Esophagus muscularis mucosa (tissue), 4 donors: ENCODE measurements at places on chromosomes 5 and 9.
A peak's percentile ranks its signal among the peaks of the same experiment; 100 is the strongest.

DNA sequence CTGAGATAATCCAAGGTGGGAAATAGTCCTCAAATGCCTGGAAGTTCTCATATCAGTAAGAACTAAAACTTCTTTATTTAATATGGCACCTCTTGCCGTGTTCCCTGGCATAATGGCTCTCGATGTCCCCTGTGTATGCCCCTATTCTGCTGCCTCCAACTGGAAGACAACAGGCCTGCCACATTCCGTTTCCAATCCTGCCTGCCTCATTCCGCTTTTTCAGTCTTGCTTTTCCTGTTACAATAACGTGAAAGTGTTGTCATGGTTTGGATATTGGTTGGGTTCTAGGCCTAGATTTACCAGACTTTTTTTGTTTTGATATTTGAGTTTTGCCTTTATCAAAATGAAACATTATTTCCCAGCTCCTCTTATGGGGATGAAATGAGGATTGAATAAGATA lies 98.2 kb downstream of the FOCAD start:
- H3K27ac ChIP-seq, result no peak overlapping the region
- H3K4me3 ChIP-seq, result no peak overlapping the region
- H3K4me1 ChIP-seq, result no peaks in the 10 kb centered on the region

- no peaks in the 10 kb centered on the region for H3K27me3 ChIP-seq
- no peaks in the 10 kb centered on the region for H3K36me3 ChIP-seq
- H3K4me1 ChIP-seq, result no peaks in the 10 kb centered on the region
- H3K4me3 ChIP-seq, result no peak overlapping the region
- no peak for DNase-seq
These were observed 276.2 kb downstream of the HSPA4 start for GRCh38 chr5:133327946-133328401.

- no peak for DNase-seq
- H3K4me1 ChIP-seq, result peaks cover 15% of the 10 kb centered on the region
- no peaks in the 10 kb centered on the region for H3K36me3 ChIP-seq
- no peaks in the 10 kb centered on the region for H3K27me3 ChIP-seq
- H3K27ac ChIP-seq, result no peak overlapping the region
These were observed 1.6 kb upstream of the ARAP3 start for GRCh38 chr5:141683596-141684141.

GRCh38 chr5:116563736-116564308 lies 10.8 kb downstream of the SEMA6A start:
- H3K27ac ChIP-seq, result no peak overlapping the region
- no peak overlapping the region for H3K4me3 ChIP-seq
- H3K4me1 ChIP-seq, result no peaks in the 10 kb centered on the region
- no peaks in the 10 kb centered on the region for H3K36me3 ChIP-seq

- H3K27me3 ChIP-seq, result peaks cover 7% of the 10 kb centered on the region
- no peak overlapping the region for H3K4me3 ChIP-seq
- no peak overlapping the region for H3K27ac ChIP-seq
- H3K36me3 ChIP-seq, result no peaks in the 10 kb centered on the region
- H3K4me1 ChIP-seq, result no peaks in the 10 kb centered on the region
- no peak for DNase-seq
These were observed 607.4 kb downstream of the KIF4B start for GRCh38 chr5:155620821-155621410.

GRCh38 chr5:37606148-37606547 lies 227.0 kb downstream of the WDR70 start:
- no peak overlapping the region for H3K4me3 ChIP-seq
- H3K27ac ChIP-seq, result no peak overlapping the region
- DNase-seq, result no peak
- no peaks in the 10 kb centered on the region for H3K36me3 ChIP-seq
- peaks cover 6% of the 10 kb centered on the region for H3K4me1 ChIP-seq

GRCh38 chr5:16518606-16519005 lies 53.0 kb upstream of the ZNF622 start:
- H3K4me1 ChIP-seq, result no peaks in the 10 kb centered on the region
- no peaks in the 10 kb centered on the region for H3K27me3 ChIP-seq
- H3K4me3 ChIP-seq, result no peak overlapping the region
- H3K27ac ChIP-seq, result no peak overlapping the region
- no peak for DNase-seq

- peak overlapping the region; percentile 97 for H3K27ac ChIP-seq
- DNase-seq, result no peak
- H3K27me3 ChIP-seq, result no peaks in the 10 kb centered on the region
- H3K4me3 ChIP-seq, result peak overlapping the region; percentile 86
- peaks cover 23% of the 10 kb centered on the region for H3K4me1 ChIP-seq
These were observed 1.1 kb upstream of the MAN2A1 start for GRCh38 chr5:109688630-109688969.

DNA sequence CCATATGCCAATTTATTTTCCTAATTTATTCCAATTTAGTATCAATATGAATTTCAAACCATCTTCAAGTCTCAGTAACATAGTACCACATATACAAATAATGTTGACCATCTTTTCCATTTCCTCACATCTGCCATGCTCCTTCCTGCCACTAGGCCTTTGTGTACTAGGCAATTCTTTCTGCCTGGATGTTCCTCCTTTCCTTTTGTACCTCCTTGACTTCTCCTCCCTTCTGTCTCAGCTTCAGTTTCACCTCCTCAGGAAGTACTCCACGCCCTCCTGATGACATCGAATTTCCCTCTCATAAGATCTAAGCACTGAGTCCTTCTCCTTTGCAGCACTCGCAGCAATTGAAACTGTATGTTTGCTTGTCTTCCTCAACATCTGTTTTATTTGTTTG lies 53.9 kb downstream of the MEF2C start:
- no peaks in the 10 kb centered on the region for H3K27me3 ChIP-seq
- no peak overlapping the region for H3K4me3 ChIP-seq
- no peak for DNase-seq
- peaks cover 67% of the 10 kb centered on the region for H3K4me1 ChIP-seq

DNA sequence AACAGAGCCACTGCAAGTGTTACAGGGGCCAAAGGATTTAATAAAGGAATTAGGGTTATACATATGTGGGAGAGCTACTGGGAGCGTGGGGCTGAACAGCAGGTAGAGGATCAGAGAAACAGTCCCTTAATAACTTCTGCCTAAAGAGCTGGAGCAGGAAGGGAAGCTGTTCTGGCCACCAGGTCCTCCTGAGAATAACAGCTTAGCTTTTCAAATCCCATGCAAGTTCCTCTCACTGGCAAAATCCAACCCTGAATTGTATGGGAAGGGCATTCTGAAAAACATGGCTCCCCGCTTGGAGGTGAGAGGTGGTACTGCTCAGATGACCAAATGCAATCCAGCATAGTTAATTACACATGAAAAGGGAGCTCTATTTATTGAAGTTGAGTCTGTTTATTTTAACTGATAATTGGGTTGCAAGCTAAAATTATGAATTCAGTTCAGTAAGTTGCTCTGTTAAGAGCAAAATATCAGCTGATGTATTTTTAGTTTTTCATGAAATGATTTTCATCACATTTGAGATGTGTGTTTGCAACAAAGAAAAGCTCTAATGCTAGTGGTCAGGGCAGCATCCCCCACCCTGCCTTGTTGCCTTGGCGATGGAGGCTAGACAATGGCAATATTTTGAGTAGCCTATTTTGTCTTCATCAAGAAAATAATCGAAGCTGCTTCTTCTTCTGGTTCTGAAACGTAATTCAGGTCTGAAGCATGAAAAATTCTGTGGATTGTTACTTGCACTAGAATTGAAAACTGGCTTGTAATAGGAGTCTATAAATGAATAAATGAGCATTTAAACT lies 58.4 kb upstream of the SH3GL2 start:
- no peak overlapping the region for H3K4me3 ChIP-seq
- peaks cover 13% of the 10 kb centered on the region for H3K4me1 ChIP-seq
- no peaks in the 10 kb centered on the region for H3K36me3 ChIP-seq
- no peaks in the 10 kb centered on the region for H3K27me3 ChIP-seq
- no peak overlapping the region for H3K27ac ChIP-seq
- DNase-seq, result peak; percentile 87

GRCh38 chr5:140611020-140611521 lies 21.9 kb downstream of the CD14 start:
- H3K36me3 ChIP-seq, result no peaks in the 10 kb centered on the region
- H3K4me3 ChIP-seq, result no peak overlapping the region
- H3K27ac ChIP-seq, result peak overlapping the region; percentile 41
- no peak for DNase-seq

DNA sequence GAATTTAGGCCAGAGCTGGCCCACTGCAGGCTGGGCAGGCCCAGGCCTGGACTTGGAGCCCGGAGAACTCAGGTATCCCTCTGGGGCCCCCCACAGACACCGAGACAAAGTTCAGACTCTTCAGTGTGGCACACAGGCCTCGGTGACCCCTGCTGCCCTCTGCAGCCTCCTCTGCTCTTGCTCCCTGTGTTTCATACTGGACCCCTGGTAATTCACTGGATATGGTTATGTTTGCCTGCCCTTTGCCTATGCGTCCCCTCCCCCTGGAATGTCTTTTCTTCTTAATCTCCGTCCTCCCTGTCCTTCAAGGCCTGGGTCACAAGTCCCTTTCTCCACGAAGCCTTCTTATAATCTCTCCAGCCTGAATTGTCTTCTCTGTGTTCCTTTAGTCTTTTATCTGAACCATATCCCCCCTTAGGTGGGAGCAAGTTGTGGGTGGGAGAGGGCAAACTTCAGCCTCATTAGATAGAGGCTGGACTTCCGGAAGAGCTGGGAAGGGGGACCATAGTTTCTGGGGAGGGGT lies 30.1 kb downstream of the GSN start:
- peak overlapping the region; percentile 93 for H3K27ac ChIP-seq
- peaks cover 79% of the 10 kb centered on the region for H3K4me1 ChIP-seq
- DNase-seq, result no peak
- peaks cover 19% of the 10 kb centered on the region for H3K36me3 ChIP-seq

DNA sequence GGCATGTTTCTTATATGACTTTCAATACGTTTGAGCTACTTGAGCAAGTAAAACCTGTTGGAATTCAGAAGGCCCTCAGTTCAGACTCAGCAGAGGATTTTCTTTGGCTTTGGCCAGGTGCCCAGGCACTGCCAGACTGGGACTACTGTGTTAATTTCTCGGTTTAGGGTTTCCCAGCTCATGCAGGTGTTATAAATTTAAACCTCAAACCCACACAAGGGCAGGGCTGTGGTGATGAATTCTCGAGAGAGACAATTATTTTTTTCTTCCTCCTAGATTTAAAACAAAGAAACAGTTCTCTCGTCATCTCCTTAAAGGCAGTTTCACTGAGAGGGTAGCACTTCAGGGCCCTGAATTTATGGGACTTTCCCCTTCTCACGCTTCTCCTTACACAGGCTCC lies 406.0 kb upstream of the PIK3R1 start:
- H3K4me1 ChIP-seq, result peaks cover 15% of the 10 kb centered on the region
- no peaks in the 10 kb centered on the region for H3K36me3 ChIP-seq
- no peak overlapping the region for H3K27ac ChIP-seq
- H3K27me3 ChIP-seq, result no peaks in the 10 kb centered on the region

GRCh38 chr9:20610591-20610990 lies 11.7 kb downstream of the MLLT3 start:
- no peaks in the 10 kb centered on the region for H3K27me3 ChIP-seq
- H3K4me1 ChIP-seq, result peaks cover 51% of the 10 kb centered on the region
- H3K36me3 ChIP-seq, result no peaks in the 10 kb centered on the region
- H3K27ac ChIP-seq, result peak overlapping the region; percentile 16
- no peak overlapping the region for H3K4me3 ChIP-seq
- DNase-seq, result no peak

- no peak overlapping the region for H3K27ac ChIP-seq
- no peak overlapping the region for H3K4me3 ChIP-seq
- DNase-seq, result no peak
- H3K27me3 ChIP-seq, result no peaks in the 10 kb centered on the region
- peaks cover 24% of the 10 kb centered on the region for H3K4me1 ChIP-seq
- no peaks in the 10 kb centered on the region for H3K36me3 ChIP-seq
These were observed 38.3 kb downstream of the GDNF start for GRCh38 chr5:37801521-37801920.

DNA sequence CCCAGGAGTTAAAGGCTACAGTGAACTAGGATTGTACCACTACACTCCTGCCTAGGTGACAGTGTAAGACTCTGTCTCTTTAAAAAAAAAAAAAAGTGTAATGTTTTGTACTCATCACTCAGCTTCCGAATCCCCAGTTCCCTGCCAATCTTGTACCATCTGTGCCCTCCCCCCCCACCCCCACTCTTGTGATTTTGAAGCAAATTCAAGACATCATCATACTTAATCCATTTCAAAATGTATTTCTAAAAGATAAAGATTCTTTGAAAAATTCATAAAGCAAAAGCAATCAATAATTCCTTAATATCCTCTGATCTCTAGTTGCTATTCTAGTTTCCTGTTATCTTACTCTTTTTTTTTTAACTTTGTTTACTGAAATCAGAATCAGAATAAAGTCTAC lies 34.9 kb upstream of the HMCN2 start:
- H3K4me1 ChIP-seq, result peaks cover 9% of the 10 kb centered on the region
- no peaks in the 10 kb centered on the region for H3K36me3 ChIP-seq
- no peak overlapping the region for H3K4me3 ChIP-seq

- no peaks in the 10 kb centered on the region for H3K4me1 ChIP-seq
- H3K36me3 ChIP-seq, result no peaks in the 10 kb centered on the region
- no peak overlapping the region for H3K4me3 ChIP-seq
- H3K27ac ChIP-seq, result no peak overlapping the region
- no peaks in the 10 kb centered on the region for H3K27me3 ChIP-seq
- DNase-seq, result peak; percentile 80
These were observed 283.2 kb downstream of the SH3GL2 start for GRCh38 chr9:17862101-17862500.

DNA sequence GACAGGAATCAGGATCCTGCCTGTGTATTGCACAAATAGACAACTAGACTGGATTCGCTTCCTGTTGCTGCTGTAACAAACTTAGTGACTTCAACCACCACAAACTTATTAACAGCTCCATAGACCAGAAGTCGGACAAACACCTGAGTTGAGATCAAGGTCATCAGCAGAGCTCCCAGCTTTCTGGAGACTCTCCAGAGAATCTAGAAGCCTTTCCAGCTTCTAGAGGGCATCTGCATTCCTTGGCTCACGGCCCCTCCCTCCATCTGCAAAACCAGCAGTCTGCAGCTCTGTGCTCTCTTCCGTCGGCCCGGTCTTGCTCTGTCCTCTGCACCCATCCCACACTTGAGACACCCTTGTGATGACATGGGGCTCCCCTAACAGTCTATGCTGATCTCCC lies 99.1 kb downstream of the KCNT1 start:
- H3K27ac ChIP-seq, result no peak overlapping the region
- no peaks in the 10 kb centered on the region for H3K27me3 ChIP-seq
- H3K4me3 ChIP-seq, result no peak overlapping the region

- no peak overlapping the region for H3K27ac ChIP-seq
- no peak for DNase-seq
- H3K27me3 ChIP-seq, result peaks cover 7% of the 10 kb centered on the region
- H3K36me3 ChIP-seq, result no peaks in the 10 kb centered on the region
These were observed 33.3 kb downstream of the MORN5 start for GRCh38 chr9:122192914-122193525.

GRCh38 chr5:162888268-162888667 lies 549.1 kb upstream of the CCNG1 start:
- no peaks in the 10 kb centered on the region for H3K4me1 ChIP-seq
- no peak overlapping the region for H3K27ac ChIP-seq
- no peak overlapping the region for H3K4me3 ChIP-seq
- no peaks in the 10 kb centered on the region for H3K27me3 ChIP-seq

GRCh38 chr9:80127920-80128319 lies 556.2 kb downstream of the TLE4 start:
- H3K4me1 ChIP-seq, result no peaks in the 10 kb centered on the region
- no peak for DNase-seq
- H3K4me3 ChIP-seq, result no peak overlapping the region
- no peaks in the 10 kb centered on the region for H3K27me3 ChIP-seq

- peak overlapping the region; percentile 74 for H3K4me3 ChIP-seq
- peaks cover 62% of the 10 kb centered on the region for H3K4me1 ChIP-seq
- peak overlapping the region; percentile 100 for H3K27ac ChIP-seq
These were observed 727 bp upstream of the DNAJA1 start for GRCh38 chr9:33024126-33024965.
